ENCODE measurements at places on chromosomes 4 and X.

- no peak for DNase-seq
Measured at GRCh38 chr4:10832806-10833628, 148.4 kb upstream of the CLNK start.

DNA sequence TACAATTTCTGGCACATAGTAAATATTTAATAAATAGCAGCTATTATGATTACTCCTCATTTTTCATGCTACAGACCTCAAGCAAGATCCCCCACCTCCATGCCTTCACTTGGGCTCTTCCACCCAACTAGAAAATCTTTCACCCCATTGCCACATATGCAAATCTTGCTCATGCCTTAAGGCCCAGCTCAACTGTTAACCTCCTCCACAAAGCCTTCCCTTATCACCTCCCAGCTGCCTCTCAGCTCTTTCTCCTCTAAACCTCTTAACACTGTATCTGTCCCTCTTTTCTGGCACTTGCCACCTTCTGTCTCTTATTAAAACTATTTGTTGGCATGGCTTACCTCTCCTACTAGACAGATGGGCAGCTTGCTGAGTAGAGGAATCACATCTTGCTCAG lies 51.5 kb downstream of the PJA1 start:
- no peak for DNase-seq

- DNase-seq: no peak
Measured at GRCh38 chr4:2340272-2341061, 78.0 kb downstream of the ZFYVE28 start.

- no peak for DNase-seq
Measured at GRCh38 chr4:101282076-101282844, 65.1 kb downstream of the PPP3CA start.

- no peak for DNase-seq
Measured at GRCh38 chrX:27915617-27916016, 65.6 kb downstream of the DCAF8L1 start.
